GM04504 (cell line): ENCODE measurements at places on chromosomes 2 and 18.

GRCh38 chr2:178452870-178453269 lies 1.7 kb downstream of the PJVK start:
- DNase-seq: no peak

- no peak for DNase-seq
Measured at GRCh38 chr2:53437371-53437770, 330.2 kb upstream of the CHAC2 start.

- no peak for DNase-seq
Measured at GRCh38 chr2:16014041-16014787, 73.9 kb downstream of the MYCN start.

GRCh38 chr2:127893494-127893893 lies 7.7 kb upstream of the AMMECR1L start:
- DNase-seq: no peak

DNA sequence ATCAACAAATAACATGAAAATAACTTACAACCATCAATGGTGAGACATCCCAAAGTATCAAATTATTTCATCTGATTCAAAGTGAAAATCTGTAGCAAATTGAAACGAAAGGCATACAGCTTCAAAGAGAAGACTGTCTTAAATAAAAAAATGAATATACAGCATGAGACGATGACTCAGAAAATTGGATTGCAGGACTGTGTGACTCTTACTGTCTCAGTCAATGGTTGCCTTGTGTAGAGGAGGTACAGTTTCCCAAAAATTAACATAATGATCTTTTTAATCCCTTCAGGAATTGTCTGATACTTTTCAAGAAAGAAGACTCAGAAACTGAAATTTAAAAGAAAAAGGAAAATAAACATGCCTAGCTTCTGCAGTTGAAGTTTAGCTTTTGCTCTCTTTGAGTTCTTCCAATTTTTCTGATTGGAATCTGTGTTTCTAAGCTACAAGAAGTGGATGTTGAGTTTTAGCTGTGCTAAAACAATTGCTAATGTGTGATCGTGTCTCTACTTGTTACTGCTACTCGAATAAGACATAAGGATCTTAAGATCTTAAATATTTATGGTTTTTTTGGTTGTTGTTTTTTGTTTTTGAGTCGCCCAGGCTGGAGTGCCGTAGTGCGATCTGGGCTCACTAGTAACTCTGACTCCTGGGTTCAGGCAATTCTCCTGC lies 41.1 kb upstream of the EPB41L3 start:
- no peak for DNase-seq

- no peak for DNase-seq
Measured at GRCh38 chr18:79393181-79393634, 2.5 kb upstream of the NFATC1 start.

DNA sequence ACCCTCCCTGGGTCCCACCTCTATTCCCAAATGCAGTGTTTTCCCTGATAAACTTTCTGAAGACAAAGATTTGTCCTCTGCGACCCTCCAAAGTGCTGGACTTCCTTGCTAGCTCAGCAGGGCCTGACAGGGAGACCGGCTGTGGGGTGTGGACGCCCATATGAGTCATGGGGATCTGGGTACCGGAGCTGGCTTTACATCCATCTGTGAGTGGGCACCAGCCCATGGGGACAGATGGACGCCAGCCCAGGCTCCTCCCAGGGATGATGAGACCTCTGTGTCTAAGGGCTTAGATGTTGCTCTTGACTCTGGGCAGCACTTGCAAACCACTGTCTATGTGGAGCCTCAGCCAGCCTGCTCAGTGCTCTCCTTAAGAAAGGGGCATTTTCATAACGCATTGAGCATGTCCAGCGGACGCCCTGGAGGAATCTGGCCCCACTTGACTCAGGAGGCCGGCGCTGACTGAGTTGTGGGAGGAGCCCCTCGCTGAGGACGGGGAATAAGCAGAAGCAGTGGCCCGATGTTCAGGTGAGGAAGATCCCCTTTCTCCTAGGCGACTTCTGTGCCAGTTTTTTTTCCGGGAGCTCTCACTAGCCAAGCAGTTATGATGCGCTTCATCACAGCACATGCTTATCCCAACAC lies 229.4 kb upstream of the MYT1L start:
- DNase-seq: no peak

- no peak for DNase-seq
Measured at GRCh38 chr18:34352385-34353163, 127.9 kb upstream of the NOL4 start.

GRCh38 chr2:235661167-235661937 lies 167.5 kb downstream of the AGAP1 start:
- DNase-seq: no peak

- DNase-seq: no peak
Measured at GRCh38 chr2:11309706-11310105, 34.7 kb downstream of the ROCK2 start.

DNA sequence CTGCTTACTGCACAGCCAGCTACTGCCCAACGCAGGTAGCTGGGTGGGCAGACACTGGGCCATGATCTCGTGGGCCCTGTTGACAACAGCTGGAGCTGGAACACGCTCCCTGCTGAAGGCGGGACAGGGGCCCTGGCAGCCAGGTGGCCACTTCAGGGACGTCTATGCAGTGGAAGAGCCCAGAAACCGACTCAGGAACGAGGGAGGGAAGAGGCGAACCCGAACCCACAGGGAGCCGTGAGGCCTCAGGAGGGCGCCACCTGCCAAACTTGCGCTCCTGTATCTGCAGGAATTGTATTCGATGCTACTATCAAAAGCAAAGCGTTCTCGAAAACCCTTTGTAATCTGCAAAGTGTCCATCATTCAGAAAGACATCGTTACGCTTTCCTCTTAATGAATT lies 198.4 kb downstream of the EIPR1 start:
- no peak for DNase-seq

DNA sequence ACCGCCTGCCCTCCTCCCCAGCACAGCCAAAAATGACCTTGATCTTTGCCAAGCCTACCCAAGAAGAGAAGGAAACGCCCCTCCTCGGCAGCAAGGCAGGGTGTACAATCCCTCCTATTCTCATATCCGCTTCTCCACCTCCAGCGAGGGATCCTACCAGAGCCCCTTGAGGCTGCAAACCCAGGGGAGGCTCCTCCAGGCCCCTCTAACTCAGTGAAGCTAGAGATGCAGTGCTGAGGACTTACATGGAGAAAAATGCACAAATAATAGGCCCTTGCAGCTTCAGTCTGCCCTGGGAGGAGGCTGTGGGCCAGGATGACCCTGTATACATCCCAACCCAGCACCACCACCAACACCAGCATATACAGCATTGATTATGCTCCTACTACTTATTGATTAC lies 46.9 kb upstream of the POMC start:
- no peak for DNase-seq

DNA sequence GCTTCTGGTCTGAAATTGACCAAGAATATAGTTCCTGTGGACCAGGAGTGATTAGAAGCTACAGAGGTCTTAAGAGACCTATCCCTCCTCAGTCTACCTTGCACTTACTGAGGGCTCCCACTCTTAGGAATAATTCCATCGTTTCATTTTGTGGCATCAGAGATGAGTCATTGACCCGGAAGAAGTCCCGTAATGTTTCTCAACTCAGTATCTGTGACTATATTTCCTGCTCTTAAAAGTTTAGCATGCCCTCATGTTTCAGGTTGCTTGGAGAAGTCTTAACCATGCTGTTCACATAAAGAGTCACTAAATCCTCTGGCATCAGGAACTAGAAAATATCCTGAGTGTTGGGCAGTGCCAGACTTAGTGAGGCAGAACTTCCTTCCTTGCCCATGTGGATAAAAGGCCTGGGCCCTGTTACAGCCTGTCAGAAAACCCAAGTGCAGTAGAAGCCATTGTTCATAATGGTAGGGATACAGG lies at the start of gene IL36A:
Gene IL36A, plus strand, starts transcription at position 430 of the 480 bp plus-strand sequence. CDS start 413 bp downstream, outside the sequence.
- DNase-seq: no peak

GRCh38 chr2:231617059-231617926 lies 24.6 kb downstream of the TEX44 start:
- no peak for DNase-seq

GRCh38 chr18:47677952-47678351 lies 252.5 kb downstream of the SMAD2 start:
- no peak for DNase-seq
